Occipital lobe (tissue), 3 donors: ENCODE measurements at places on chromosomes 1 and 21.

DNA sequence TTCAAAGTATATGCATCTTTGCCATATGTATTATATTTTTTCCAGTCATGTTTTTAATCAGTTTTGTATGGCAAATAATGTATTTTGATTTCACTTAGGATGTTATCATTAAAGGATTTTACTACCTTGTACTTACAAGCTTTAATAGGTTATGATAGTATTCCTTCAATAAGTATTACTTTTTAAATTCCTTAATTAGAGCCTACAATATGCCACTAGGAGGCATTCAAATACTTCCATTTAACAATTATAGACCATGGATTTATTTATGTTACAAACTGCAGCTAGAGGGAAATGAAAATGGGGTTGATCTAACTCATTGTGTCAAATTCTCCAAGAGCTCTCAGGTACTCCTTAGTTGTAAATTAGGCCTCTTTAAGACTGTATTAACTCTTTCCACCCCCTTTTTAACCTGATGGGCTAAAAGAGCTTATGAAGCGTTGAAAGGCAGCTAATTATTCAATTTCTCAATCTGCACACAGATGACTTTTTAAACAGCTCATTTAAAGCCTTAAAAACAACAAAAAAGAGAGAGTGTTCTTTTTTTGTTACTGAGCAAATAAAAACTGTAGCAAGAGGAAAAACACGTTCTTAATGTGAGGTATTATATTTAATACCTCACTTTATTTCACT lies 156.2 kb downstream of the DENND1B start:
- no peak for DNase-seq

- no peak for DNase-seq
Observed at GRCh38 chr1:175906370-175906769, 163.0 kb upstream of the TNR start.

GRCh38 chr1:204194771-204195170 lies 1.5 kb downstream of the KISS1 start:
- DNase-seq = no peak

DNA sequence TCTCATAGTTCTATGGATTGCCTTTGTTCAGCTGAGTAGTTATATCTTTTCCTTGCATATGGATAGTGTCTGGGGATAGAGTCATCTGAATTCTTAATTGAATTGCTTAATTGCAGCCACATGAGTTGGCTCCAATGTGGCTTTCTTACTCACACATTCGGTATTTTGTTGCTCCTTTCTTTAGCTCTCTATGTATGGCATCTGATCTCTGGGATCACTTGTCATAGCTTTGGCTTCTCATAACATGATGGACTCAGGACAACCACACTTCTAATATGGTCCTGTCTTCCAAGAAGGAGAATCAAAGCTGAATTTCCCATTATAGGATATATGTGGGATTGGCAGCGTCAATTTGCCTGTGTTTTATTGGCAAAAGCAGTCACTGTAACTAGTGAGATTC lies 716.2 kb downstream of the NCAM2 start:
- no peak for DNase-seq

DNA sequence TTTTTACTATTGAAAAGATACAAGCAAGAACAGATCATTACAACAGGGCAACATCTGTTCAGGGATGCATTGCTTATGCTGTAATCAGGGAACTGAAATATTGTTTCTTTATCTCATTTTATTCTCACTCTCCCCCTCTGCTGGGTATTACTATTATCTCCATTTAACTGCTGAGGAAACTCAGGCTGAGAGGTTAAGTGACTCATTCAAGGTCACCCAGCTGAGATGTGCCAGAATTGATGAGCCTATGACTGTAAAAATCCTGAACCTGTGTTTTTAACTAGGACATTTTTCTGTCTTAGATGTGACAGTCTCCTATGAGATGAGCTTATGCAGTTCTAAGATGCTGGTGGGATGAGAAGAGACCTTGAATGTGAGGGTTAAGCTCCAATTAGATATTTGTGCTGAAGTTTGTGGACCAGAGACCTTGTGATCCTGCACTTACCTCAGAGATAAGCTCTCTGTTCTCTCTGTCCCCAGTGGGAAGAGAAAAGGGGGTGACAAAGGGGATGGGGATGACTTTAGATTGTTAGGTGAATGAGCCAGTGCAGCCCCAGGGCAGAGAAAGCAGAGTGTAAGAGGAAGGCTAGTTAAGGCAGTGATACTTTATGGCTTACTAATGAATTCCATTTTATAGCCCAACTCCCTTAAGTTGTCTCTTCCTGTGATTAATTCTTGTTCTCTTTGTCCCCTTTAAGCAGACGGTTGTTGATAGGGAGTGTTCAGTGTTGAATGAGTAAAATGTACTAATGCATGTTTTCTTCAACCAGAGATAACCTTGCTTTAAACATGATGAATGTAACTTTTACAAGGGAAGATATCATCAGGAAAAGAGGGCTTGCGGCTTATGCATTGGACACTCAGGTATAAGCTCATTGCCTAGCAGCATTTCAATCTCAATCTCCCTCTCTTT lies 111.4 kb downstream of the HLX start:
- DNase-seq = no peak

DNA sequence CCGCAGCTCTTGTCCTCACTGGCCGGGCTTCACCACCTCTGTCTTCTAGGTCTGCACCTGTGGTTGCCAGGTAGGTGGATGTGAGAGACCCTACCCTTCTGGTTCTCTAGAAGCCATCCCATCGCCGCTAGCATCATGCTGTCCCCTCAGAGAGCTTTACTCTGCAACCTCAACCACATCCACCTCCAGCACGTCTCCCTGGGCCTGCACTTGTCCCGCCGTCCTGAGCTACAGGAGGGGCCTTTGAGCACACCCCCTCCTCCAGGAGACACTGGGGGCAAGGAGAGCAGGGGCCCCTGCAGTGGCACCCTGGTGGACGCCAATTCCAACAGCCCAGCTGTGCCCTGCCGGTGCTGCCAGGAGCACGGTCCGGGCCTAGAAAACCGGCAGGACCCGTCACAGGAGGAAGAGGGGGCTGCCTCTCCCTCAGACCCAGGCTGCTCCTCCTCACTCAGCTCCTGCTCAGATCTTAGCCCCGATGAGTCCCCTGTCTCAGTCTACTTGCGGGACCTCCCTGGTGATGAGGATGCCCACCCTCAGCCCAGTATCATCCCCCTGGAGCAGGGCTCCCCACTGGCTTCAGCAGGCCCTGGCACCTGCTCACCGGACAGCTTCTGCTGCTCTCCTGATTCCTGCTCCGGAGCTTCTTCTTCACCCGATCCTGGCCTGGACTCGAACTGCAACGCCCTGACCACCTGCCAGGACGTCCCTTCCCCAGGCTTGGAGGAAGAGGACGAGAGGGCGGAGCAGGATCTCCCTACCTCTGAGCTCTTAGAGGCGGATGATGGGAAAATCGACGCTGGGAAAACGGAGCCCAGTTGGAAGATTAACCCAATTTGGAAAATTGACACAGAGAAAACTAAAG lies 1.2 kb downstream of the RUSC1 start:
- no peak for DNase-seq

DNA sequence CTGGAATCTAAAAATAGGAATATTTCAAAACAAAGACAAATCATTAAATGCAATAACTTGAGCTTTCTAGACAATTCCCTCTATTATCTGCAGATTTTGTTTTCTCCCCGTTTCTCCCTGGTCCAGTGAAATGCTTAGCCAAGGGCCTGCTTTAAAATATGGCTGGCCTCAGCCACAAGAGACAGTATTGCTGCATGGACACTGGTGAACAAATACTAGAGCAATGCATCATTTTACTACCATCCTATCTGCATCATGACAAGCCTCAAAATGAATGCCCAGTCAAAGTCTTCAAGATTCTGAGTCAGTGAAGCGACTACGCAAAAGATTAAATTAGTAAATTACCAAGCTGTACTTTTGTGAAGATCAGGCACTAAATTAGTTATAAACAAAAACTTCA lies 80.5 kb downstream of the ENAH start:
- DNase-seq = no peak

DNA sequence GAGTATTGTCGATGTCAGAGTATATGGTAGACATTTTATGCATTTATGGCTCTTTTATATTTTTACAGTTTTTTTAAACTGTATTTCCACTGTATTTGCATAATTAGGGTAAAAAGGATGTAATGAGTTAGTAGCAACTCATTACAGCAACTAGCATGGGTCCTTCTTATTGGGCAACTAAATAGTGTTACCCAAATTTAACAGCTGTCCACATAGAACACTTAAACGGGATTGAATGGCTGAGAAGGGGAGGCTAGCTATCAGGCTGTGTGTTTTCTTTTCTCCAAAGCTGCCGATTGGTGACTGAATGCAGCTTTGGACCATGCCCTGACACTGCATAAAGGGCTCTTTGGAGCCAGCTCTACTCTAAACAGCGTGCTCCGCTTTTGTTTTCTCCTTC lies 75.4 kb downstream of the PTPRC start:
- no peak for DNase-seq

DNA sequence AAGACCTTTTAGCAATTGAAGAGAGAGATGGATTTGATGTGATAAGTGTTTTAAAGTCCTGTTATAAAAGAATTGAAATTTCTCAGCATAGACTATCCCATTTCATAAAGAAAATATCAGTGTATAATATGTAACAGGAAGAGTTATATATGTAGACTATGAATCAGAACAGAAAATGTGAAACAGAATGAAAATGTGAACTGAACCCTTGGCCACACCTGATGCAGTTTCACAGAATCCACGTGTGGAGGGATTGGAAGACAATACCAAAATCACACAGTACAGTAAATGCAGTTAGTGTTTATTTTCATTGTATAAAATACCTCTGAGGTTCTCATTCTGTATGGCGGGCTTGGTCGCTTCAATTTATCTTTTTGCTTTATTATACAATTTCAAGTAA lies 9.9 kb upstream of the SLAMF1 start:
- no peak for DNase-seq

DNA sequence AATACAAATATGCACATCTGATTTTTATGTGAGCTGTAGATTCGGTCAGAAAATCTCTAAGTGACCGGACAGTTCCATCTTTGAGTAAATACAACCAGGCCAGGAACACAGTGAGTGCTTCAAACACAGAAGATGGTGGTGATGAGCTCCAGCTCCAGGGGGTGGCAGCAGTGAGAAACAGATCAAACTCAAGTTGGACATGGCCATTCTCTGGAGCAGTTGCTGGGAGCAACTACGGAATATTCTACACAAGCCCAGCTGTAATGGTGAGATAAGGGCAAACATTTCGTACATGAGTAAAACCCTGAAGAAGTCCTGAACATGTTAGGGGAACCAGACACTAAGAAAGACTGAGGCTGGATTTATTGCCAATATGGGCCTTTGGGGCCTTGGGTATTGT lies 100.7 kb downstream of the BARHL2 start:
- DNase-seq = no peak

- no peak for DNase-seq
Observed at GRCh38 chr1:155978973-155979429, 654 bp upstream of the ARHGEF2 start.
